ENCODE measurements at places on chromosomes 2 and 18.

DNA sequence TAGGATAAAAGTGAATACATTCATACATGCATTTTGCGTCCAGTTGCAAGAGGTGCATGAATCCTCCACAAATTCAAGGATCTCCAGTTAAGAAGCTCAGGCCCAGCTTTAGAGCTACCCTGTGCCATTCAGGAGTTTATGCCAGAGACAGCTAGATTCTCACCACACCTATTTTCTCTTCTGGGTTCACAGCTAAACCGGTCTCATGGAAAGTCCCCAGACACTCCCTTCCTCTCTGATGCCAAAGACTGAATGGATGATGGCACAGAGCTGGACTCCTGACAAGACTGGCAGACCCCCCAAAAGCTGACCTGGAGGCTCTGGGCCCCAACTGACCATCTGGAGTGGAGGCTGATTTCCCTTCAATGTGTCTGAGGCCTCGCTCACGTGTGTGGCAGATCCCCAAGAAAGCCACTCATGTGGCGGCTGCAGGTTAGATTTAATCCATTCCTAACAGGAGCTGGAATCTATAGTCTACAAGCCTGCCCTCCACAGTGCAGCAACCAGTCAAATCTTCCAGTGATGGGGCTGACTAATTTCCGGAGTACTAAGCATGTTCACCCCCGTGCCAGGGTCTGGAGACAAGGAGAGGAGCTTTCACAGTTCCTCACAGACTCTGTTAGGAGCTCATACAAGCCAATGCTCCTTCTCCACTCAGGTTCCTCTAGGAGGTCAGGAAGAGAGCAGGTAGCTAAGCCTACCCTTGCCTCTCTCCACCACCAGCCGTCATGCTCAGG, 257.1 kb downstream of the BCL11A start:
- no peak for DNase-seq

DNA sequence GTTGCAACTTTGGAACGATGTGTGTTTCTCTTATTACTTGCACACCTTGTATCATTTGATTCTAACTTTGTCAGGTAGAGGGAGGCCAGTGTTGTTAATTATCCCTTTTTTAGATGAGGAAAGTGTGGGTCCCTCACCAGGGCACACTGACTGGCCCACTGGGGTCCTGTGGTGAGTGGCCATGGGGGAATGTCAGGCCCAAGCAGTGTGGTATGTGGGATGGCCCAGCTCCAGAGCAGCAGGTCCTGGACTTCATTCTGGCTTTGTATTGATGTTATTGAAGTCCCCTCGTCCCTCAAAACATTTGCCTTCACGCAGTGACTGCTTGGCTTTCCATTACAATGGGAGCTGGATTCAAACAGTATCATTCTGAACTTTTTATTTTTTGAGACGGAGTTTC, 11.7 kb downstream of the NCK2 start:
- DNase-seq, result no peak

DNA sequence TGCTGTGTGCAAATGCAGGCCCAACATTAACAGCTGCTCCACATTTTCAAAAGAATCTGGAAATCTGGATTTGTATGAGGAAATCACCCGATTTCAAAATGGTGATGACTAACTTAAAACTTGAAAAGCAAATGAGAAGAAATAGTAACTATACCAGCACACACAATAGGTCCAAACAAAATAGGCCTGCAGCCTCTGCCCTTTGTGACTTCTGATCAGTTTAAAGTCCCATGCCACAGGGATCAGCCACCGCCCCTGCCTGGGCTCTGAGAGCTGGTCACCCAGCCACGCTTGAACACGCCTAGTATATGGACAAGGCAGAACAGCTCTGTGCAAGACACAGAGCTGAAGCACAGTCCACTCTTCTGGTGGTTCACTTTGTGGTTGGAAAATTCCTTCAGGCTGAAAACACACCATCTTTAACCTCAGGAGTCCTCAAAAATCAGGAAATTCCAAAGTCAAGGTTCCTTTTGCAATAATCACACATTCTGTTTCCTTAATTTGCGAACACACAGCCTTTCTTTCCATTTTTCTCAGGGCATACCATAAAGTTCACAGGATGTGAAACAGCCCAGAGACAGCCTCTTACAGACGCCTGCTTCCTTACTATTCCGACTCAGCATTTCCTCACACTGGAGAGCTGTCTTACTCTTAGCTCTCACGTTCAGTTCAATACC, 150.1 kb upstream of the RIOK3 start:
- no peak for DNase-seq

- no peak for DNase-seq
These were observed 45.9 kb downstream of the HS1BP3 start for GRCh38 chr2:20604951-20605381.
